Lung (tissue), 17 donors: ENCODE measurements at places on chromosomes 11 and 22. TPM values are rescaled to one million over a fixed set of nuclear protein-coding genes. Genes with fewer than 3 reads are reported as not detected.

The PRAME gene
- total RNA-seq, result 1.5 TPM

The CNTN5 gene
- total RNA-seq, result 0.80 TPM

The TYMP gene
- total RNA-seq, result 367 TPM

The TSGA10IP gene
- total RNA-seq, result 0.34 TPM

The CCDC15 gene
- 1.2 TPM for total RNA-seq

The UEVLD gene
- 29.6 TPM for total RNA-seq

The DERL3 gene
- total RNA-seq, result 6.1 TPM

The SESN3 gene
- 35.3 TPM for total RNA-seq

The PKNOX2 gene
- 9.3 TPM for total RNA-seq

The CLDN5 gene
- 157 TPM for total RNA-seq

The PTGDR2 gene
- 0.23 TPM for total RNA-seq

The VSIG2 gene
- total RNA-seq, result 39.8 TPM

The KRTAP5-8 gene
- 0.34 TPM for total RNA-seq
